ENCODE measurements at places on chromosomes 6 and 20.

DNA sequence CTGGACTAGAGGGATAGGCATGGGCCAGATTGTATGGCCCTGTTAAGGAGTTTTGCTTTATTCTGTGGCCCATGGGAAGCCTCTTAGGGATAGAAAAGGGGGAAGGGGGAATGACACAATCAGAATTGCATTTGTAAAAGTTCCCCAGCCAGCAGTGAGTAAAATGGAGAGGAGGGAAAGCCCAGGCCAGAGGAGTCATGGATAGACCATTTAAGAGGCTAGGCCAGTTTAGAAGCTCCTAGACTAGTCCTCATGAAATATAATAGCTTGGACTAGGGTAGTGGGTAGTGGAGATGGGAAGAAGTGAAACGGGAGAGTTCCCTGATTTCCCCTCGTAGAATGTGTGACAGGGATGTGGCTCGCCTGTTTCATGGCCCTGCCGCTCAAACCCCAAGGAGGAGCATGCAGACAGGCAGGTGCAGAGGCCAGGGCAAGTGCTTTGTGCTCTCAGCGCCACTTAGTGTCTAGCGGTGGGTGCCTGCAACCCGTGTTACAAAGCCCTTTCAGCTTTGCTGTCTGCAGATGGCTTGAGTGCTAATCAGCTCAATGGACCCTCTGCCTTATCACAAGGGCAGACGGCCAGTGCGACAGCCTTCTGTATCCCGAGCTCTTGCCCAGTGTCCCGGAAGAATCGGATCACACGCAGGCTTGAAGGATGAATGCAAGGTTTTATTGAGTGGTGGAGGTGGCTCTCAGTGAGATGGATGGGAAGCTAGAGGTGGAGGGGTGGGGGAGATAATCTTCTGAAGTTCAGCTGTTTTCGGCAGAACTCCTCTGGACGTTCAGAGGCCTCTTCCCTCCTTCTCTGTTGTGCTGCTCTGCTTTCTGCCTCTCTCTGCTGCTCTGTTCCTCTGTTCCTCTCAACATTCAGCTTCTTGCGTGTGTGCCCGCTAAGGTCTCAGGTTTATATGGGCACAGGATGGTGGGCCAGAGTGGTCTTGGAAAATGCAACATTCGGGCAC lies 141.1 kb downstream of the CEP57L1 start:
- no peak for DNase-seq

GRCh38 chr6:134065706-134066105 lies 13.3 kb upstream of the SLC2A12 start:
- DNase-seq, result peak; percentile 32

DNA sequence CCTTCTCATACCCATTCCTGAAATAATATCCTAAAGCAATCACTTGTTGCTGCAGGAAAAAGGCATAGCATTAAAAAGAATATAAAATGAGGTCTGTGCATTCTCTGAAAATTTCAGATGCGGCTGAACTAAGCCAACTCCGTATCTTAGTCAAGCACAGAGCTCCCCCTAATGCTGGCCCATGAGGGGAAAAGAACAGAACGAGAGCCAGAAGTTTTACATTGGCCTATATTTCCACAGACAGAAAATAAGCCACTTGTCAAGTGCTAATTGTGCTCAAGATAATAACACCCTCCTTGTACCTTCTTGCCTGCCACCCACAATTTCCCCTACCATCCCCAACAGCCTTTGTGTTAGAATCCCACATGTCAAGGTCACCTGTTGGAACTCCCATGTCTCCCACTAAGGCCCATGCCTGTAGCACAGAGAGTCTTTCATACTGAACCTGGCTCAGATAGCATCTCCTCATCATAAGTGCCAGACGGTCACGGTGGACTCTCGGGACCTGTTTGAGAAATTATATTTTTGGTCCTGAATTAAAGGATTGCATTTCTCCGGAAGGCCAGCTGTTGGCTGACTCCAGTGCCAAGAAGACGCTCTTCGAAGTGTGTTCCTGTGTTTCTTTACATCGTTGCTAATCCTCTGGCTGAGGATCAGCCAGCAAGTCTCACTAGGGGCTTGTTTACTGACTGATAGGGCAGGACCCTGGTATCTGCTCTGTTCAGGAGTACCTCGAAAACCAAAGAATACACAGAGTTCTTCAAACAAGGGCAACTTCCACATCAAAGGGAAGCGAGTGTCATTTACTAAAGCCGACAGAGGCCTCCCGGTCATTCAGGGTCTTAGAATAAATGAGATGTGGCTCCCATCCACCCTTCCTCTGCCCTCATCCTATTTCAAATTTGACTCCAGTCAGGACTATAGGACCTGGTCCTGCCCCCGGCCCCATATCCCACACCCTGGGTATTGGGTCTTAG lies 183.4 kb upstream of the FBXL4 start:
- no peak for DNase-seq

- no peak for DNase-seq
Measured at GRCh38 chr20:62181808-62182207, 1.0 kb upstream of the MTG2 start.

DNA sequence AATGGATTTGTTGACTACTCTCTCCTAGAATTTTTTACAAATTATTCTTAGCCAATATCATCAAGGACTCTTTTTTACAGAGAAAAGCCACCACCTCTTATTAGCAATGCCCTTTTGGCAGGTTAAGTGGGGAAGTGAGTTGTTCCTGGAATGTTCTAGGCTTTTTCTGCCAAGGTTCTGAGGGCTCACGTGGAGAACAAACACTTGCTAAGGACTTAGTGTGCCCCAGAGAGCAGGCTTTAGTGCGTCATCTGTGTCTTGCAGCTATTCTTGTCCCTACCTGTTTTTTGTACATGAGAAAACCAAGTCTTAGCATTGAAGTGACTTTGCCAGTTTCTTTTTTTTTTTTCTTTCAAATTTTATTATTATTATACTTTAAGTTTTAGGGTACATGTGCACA lies 33.5 kb downstream of the CFAP61 start:
- no peak for DNase-seq

GRCh38 chr20:31933698-31934097 lies 18.1 kb downstream of the PDRG1 start:
- no peak for DNase-seq

GRCh38 chr6:128244751-128245405 lies 275.5 kb downstream of the PTPRK start:
- DNase-seq, result peak; percentile 41

DNA sequence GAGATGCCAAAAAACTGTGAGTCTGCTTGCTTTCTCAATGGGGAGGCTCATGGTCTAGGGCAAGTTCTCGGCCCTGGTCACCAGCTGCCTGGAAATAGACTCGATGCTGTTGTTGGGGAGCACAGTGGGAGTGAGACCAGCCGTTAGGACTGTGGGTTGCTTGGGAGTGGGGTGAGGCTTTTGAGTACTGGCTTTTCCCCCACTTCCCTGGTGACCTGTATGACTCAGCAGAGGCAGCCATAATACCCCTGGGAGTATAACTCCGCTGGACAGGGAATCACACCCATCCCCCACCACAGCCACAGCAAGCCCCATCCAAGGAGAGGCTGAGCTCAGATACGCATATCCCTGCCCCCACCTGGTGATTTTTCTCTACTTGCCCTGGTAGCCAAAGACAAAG lies 48.9 kb upstream of the OGFRL1 start:
- no peak for DNase-seq

DNA sequence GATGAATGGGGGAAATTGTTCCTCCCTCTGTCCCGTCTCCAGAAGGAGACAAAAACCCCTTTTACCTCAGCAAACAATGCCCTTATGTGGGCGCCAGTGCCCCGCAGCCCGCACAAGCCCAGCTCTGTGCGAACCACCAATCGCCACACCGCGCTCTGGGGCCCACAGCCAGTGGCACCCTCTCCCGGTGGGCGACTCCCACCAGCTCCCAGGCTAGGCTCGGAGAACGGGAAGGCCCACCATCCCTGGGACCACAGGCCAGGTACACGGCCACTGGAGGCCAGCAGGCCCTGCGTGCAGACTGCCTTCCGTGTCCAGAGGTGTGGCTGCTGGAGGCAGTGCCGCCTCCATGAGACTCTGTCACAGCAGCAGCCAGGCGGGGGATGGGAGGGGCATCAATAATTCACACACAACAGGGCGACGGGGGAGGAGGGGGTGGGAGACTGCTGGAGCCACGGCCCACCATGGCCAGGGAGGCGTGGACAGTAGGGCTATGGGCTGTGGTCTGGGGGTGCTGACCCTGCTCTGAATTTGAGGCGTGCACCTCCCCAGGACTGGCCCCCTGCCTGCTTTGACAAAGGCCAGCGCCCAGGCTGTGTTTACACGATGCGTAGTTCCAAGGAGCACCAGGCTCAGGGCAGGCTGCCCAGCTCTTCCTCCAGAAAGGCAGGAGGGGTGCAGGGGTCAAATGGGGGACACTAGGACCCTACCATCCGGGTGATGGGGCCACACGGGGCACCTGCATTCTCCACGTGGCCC lies 105.7 kb downstream of the ASXL1 start:
- DNase-seq, result no peak

DNA sequence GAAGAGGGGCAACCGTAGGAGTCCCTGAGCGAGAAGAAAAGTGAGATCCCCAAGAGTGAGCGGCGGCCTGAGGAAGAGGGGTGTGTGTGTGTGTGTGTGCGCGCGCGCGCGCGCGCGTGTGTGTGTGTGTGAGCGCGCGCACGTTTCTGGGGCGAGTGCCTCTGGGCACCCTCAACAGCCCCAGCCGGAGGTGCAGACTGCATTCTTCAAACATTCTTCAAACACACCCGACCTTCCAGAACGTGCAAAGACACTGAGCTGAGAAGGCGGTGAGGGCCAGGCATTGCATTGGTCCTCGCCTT lies 76.2 kb upstream of the FOXP4 start:
- no peak for DNase-seq

- DNase-seq, result peak; percentile 48
Measured at GRCh38 chr6:108113557-108114519, 39.3 kb upstream of the OSTM1 start.

DNA sequence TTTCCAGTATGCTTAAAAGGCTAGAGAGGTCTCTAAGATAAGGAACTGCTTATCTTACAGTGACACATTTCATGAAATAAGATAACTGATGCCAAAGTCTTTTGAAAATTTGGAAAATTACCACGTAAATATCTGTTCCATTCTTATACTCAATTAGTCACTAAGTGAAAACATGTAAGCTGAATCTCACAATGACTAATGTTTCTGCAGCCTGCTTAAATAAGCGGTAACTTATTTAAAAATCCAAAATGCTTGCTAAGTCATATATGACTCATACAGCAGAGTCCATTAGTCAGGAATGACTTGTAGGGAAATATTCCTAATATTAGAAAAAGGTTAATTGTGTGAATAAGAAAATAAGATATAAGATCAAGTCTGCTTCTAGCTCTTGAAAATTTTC lies 27.8 kb upstream of the LGSN start:
- DNase-seq, result peak; percentile 93

- no peak for DNase-seq
Measured at GRCh38 chr6:36297511-36297910, 27.7 kb downstream of the PNPLA1 start.

GRCh38 chr6:54801244-54801643 lies 45.3 kb upstream of the FAM83B start:
- DNase-seq, result no peak

- DNase-seq, result peak; percentile 75
Measured at GRCh38 chr6:129251669-129252376, 368.9 kb downstream of the LAMA2 start.

GRCh38 chr20:51531141-51531710 lies 11.3 kb downstream of the NFATC2 start:
- peak; percentile 36 for DNase-seq

GRCh38 chr20:63148696-63149095 lies 67.2 kb downstream of the YTHDF1 start:
- no peak for DNase-seq

DNA sequence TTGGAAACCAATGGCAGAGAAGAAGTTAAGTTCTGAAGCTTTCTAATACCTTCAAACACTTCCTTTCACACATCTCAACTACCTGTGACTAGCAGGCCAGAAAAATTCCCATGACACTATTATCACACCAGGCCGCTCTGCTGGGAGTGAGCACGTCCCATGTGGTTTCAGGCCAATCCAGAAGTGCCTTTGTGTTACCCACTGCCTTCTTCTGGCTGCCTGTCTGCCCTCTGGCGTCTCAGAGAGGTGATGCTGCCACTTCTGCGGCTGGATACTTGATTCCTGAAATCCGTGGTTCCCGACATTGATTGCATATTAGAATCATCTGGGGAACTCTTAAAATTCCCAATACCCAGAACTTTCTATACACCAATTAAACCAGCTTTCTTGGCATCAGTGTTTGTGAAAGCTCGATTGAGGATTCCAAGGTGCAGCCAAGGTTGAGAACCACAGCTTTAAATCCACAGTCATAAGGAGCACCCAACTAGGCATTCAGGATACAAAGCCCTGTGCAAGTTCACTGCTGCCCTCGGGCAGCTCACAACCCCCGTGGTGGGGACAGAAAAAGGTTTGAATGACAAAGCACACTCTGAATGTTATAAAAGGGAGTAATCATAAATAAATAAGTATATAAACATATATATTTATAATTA lies 65.6 kb downstream of the STMND1 start:
- peak; percentile 15 for DNase-seq

DNA sequence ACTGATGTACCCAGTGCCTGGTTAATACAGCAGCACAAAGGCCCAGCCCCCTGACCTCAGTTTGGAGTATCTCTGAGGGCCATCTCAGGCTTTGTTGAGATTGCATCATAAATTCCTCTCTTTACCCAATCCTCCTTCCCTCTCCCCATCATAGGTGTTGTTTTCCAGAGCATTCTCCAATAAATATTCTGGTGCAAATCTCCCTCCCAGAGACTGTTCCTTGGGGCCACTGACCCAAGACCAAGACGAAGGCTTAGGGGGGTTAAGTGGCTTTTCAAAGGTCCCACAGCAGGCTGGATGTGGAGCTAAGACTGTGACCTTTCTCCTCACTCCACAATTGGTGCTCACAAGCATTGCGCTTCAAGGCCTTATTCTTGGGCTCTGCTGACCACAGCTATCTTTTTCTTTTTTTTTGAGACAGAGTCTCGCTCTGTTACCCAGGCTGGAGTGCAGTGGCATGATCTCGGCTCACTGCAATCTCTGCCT lies 72.4 kb upstream of the ZMYND8 start:
- no peak for DNase-seq

GRCh38 chr6:97095311-97095850 lies 170.9 kb downstream of the KLHL32 start:
- DNase-seq, result no peak

GRCh38 chr6:89068695-89069094 lies 11.9 kb upstream of the PNRC1 start:
- no peak for DNase-seq

- DNase-seq, result peak; percentile 10
Measured at GRCh38 chr6:126210398-126211075, 129.4 kb upstream of the CENPW start.
